Mammary epithelial cell (primary cell): ENCODE measurements at places on chromosomes 5 and 9. TPM values are rescaled to one million over a fixed set of nuclear protein-coding genes. Genes with fewer than 3 reads are reported as not detected.

DNA sequence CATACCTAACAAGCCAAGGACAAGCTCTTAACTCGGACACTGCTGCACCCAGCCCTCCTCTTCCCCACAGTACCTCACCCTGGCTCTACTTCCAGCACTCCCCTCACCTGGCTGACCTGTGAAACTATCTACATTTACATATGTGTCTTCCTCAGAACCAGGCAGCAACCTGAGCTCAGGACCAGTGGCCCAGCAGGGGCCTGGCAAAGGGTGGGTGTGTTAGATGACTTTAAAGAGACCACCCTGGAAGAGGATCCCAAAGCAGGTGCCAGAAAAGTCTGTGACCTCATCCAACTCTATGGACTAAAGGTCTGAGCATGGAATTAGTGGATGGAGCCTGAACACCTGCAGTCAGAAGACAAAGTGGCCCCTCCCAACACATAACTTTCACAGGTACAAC, 400.9 kb downstream of the SPOCK1 start:
- DNase-seq = no peak

- DNase-seq = no peak
These were observed 16.4 kb upstream of the OMD start for GRCh38 chr9:92440751-92441046.

DNA sequence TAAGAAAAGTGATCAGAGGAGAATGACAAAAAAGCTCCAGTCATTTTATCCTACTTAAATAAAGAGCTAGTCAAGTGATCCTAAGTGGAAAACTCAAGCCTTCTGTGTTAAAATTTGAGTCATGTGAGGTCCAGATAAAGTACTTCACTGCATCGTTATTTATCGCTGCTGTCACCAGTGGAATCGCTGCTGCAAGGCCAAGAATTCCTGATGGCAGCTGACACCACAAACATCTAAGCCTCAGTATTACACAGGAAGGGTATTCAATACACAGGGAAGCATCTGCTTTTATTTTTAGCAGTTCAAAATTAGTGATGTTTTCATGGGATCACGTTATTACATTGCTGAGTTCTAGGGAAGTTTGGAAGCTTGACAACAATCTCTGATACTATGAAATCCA, 190.3 kb downstream of the GOLPH3 start:
- DNase-seq = no peak

GRCh38 chr9:36797471-36798220, 225.0 kb downstream of the MELK start:
- DNase-seq = no peak

- no peak for DNase-seq
These were observed at the start of gene NKD2 for GRCh38 chr5:1008451-1009358. NKD2 (plus strand) TSS chr5:1008802; CDS start chr5:1009058, 256 bp downstream.

- DNase-seq = peak; percentile 16
These were observed 20.9 kb downstream of the OR2Y1 start for GRCh38 chr5:180718810-180719453.

- DNase-seq = no peak
These were observed 178.8 kb downstream of the TRIO start for GRCh38 chr5:14321936-14322335.

DNA sequence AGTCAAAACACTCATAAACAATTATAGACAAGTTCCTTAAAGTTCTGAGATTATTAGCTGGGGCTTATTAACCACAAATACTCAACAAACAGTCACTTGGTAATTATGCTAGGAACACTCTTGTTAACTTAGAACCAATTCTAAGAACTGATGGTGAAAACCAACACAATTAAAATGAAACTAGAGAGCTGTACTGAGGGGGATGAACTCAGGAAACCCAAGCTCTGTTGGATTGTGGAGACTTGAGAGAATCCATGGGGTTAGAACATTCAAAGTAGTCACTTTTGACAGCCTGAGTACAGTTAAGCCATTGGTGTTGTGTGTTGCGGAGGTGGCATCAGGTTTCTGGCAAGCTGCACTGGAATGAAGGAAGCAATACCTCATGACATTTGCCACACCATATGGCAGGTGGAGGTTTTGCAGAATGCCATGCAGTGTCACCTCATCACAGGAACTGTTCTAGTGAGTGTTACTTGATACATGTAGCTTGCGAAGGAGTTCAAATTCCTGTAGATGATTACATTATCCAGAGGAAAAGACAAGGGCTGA, 480.9 kb upstream of the CD180 start:
- DNase-seq = no peak

DNA sequence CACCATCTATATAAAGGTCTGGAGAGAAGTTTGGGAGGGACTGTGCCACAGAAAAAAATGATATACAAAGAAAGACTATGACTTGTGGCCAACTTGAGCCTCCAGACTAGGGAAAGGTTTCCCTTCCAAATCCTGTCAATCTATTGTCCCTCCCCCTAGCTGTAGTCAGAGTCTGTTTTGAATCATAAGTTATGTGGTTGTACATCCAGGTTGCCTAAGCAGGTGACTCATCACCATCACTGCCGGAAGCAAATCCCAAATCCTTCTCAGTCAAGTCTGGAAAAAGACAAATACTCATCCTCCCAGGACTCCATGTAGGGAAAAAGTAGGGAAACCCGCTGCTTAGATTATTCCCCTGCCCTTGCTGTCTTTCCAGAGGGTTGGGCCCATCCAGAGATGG, 235.7 kb downstream of the CDK5RAP2 start:
- DNase-seq = peak; percentile 79

DNA sequence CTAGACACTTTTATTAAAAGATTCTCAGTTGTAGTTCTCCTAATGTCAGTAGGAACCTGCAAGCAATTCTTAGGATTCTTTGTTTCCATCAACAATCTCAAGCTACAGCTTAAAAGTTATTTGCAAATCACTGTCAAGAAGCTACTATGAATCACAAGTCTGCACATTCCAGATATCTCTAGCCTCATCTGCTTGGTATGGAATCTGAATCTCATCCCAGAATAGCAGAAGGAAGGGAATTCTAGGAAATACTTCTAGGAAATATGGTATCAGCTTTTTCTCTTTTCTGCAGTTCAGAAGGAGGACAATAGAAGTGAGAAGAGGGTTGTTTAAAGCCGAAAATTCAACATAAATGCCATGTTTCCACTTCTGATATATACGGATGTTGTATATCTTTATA, 792.2 kb upstream of the CDH9 start:
- no peak for DNase-seq

- DNase-seq = peak; percentile 19
These were observed 232.3 kb upstream of the TBCA start for GRCh38 chr5:78008356-78008967.

GRCh38 chr9:19379283-19379682, 753 bp downstream of the RPS6 start:
- DNase-seq = no peak

GRCh38 chr9:95588724-95589588, 72.2 kb upstream of the PTCH1 start:
- no peak for DNase-seq

GRCh38 chr5:112059579-112060135, 302.7 kb upstream of the NREP start:
- DNase-seq = no peak

- DNase-seq = no peak
These were observed 10.6 kb downstream of the AFF4 start for GRCh38 chr5:132952829-132953228.

DNA sequence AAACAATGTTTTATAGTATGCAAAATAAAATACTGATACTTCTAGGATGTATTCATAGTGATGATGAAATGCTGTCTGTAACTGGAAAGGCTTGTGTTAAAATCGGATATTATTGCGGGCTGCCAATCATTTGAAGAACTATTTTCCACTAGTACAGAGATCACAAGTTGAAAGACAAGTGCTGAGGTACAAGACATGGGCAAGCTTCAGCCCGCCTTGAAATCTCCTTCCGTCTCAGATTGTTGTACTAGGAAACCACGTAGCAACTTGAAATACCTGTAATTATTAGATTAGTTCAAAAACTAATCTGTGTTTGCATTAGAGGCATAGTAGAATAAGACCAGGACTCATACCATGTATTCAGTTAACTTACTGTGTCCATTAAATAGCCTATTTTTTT, 218.2 kb downstream of the ARHGEF28 start:
- peak; percentile 44 for DNase-seq

DNA sequence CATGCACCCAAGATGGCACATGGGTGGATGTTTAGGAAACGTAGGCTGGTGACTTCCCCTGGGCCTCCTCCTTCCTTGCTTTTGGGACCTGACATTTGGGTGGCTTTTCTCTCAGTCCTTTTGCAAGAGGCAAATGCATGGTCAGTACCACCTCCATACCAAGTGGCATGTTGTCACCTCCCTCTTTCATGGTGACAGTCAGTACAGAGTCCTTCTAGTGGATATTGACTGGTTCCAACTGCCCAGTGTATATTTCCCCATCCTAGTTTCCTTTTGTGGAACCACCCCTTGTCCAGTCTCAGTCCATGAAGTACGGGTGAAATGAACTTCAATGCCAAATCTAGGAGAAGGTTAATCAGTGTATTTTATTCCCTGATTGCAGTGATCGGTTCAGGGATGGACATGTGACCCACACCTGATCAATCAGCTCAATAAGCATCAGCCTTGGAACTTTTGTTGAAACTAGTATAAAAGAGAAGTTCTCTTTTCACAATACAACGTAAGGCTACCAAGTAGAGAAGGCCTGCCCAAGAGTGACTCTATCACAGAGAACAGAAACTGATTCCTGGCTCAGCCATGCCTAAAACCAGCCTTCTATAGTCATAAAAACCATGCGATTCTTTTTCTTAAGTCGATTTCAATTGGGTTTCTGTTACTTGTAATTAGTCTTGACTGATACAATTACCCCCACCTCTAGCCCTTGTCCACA, 143.4 kb upstream of the KLF9 start:
- DNase-seq = no peak

Gene BAAT
- polyA plus RNA-seq = 0.02 TPM

Gene RLN1
- not detected for polyA plus RNA-seq

Gene MEIKIN
- not detected for polyA plus RNA-seq

Gene CARD6
- 3.8 TPM for polyA plus RNA-seq
